Mesenteric fat pad (tissue), 1 donor: ENCODE measurements at places on chromosomes 2 and 18. TPM values are rescaled to one million over a fixed set of nuclear protein-coding genes. Genes with fewer than 3 reads are reported as not detected.

PPP1R1C gene
- not detected for total RNA-seq

ATL2 gene
- 46.3 TPM for total RNA-seq

KIF3C gene
- 7.4 TPM for total RNA-seq

SPATA3 gene
- total RNA-seq: not detected

DNA sequence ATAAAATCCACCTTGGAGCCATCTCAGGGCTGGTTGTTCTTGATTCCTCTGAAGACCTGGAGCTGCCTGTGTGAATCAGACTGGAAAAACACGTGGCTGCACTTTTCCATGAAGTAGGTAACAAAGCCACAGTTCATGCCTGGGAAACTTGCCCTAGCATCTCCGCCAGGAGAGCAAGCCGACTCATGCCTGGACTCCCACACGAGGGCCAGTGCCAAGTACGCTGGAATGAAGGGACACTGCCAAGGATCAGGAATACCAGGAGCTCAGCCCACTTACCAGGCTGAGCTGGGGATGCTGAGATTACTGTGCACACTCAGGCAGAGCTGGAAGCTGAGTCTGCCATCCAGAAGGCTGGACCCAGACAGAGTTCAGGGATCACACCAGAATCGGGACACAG lies 10.9 kb upstream of the FHL2 start:
- peak; percentile 89 for DNase-seq

- no peak for DNase-seq
These were observed 38.4 kb downstream of the EIF4E2 start for GRCh38 chr2:232588680-232589585.

DNA sequence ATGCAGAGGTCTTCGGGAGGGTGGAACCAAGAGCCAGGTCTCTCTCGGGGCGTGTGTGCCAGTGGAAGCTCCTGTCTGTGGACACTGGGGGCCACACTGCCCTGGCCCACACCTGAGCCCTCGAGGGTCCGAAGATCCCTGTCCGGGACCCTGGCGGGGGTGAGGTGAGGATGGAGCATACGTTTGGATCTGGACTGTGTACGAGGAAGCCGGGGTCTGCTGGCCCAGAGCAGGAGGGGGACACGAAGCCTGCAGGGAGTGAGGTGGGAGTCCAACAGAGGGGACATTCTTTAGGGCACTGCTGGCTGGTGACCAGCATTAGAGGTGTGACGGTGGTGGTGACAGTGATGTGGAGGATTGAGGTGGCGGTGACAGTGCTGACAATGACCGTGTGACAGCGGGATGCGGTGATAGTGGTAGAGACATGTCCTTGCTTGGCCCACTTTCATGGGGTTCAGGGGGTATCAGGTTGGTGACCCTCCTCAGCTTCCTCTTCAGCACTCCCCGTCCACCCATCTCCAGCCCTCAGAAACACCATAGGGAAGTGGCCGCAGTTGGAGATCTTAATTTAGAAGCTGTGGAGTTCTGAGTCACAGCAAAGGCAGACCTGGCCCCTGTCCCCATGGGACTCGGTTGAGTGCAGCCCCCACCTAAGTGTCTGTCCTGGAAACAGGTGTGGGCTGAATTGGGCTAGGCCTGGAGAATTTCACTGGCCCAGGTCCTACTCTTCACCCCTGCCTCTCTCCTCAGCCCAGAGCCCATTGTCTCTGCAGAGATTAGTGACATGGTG lies 252.0 kb downstream of the DYSF start:
- DNase-seq: peak; percentile 81

DNA sequence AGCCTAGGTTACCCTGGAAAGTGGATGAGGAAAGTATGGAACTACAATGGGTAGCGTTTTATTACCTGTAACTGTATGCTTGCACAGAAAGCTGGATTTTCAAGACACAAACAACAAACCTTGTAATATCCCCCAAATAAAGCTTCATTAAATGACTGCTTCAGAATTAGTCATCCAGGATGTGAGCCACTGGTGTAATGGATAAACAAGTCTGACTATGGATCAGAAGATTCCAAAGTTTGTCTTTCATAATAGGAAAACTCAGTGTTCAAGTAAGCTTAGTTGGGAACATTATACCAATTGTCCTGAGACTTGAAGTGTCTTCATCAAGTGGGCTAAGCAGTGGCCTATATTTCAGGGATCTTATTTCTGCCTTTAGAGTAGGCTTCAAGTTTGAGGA lies 518.8 kb downstream of the LRP1B start:
- DNase-seq: no peak

DNA sequence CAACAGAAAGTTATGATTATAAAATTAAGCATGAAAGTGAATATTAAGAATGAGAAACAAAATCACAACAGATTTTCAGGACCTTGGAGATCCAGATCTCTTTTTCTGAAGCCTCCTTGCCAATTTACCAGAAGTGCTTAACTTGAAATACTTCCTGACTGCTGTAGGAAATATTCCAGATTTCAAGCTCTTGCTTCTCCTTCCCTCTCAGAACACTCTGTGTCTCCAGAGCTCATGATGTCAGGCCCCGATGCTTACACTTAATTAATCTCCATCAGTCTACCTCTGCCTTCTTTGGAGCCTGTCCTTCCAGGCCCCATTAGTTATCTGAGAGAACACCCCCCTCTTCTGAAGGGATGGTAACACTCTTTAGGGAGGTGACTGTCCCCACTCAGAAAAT lies 20.7 kb upstream of the NT5C1B start:
- DNase-seq: no peak

DNA sequence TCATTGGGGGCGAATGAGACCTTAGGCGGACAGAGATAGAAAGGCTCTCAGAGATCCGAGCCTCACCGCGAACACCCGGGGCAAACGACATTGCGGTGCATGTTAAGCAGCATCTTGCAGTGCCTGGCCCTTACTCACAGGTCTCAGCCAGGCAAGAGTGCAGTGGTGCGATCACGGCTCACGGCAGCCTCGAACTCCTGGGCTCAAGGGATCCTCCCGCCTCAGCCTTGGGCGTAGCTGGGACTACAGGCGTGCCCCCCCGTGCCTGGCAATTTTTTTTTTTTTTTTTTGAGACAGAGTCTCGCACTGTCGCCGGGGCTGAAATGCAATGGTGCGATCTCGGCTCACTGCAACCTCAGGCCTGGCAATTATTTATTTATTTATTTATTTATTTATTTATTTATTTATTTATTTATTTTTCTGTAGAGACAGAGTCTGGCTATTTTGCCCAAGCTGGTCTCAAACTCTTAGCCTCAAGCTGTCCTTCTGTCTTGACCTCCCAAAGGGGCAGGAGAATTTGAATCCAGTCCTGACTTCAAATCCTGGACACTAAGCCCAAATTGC lies 1.3 kb downstream of the LAMA3 start:
- DNase-seq: no peak

DNA sequence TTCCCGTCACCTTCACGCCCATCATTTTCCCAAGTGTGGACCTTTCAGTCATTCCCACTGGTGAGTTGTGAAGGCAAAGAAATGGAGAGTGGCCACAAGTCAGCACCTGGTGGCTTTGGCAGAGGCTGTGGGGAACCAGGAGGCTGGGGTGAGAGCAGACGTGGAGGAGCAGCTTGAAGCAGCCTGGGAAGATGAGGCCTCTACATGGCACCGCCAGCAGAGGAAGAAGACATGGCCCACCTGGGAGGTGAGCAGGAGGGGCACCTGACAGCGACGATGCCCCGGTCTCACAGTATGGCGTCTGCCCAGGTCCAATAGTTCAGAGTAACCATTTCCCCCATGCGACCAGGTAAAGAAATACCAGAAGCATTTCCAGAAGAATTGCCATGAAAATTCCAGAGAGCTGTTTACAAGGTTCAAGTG lies 69.0 kb downstream of the TPO start:
- peak; percentile 49 for DNase-seq
